ENCODE measurements at places on chromosomes 11 and 22.

DNA sequence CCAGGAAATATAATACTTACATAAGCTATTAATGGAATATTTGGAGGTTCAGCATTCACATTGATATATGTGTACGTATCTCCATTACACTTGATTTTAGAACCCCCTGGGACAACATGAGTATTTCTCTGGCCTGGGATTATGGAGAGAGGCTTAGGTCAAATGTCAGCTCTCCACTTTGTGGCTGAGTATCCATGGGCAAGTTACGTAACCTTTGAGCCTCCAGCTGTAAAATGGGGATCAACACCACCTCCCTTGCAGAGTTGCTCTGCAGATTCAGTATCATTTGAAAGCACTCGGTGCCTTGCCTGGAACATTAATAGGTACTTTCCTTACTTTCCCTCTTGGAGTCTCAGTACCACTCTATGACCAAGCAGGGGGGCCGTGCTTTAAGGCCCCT lies 33.2 kb downstream of the C22orf31 start:
- no peak for DNase-seq

GRCh38 chr11:23931443-23931842 lies 565.4 kb upstream of the LUZP2 start:
- DNase-seq: no peak

DNA sequence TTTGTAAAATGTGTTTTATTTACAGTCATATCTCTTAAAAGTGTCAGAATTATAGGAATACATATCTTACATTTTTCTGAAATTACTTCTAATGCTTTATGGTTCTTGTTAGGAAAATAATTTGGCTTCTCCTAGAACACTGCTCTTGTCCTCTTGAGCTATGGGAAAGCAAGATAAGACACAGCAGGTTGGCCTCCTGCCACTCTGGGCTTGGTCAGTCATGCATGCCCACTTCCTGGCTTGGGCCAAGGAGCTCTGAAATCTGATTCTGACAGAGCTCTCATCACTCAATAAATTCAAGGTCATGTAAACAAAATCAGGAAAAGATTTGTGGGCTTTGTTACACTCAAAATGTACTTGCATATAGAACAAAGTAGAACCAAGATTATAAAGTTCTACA lies 1036.0 kb downstream of the OPCML start:
- no peak for DNase-seq

- DNase-seq: no peak
These were observed 374.6 kb downstream of the INSC start for GRCh38 chr11:15489281-15489680.

GRCh38 chr11:102760344-102761035 lies 19.9 kb downstream of the MMP10 start:
- peak; percentile 96 for DNase-seq

- DNase-seq: no peak
These were observed 90.6 kb upstream of the FGF3 start for GRCh38 chr11:69909561-69910518.

DNA sequence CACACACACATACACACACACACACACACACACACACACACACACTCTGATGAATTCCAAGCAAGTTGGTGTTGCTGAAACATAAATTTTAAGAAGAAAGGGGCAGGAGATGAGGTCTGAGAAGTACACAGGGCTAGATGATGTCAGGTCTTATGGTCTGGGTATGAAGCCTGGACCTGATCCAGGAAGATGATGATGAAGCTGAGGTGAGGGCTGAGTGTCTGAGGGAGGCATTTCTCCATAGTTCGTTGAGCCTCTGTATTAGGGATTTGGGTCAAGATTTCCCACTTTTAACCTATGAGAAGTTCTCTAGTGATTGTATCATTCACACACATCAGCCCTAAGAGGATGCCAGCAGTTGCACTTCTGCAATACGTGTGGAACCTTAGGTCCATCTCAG lies 32.6 kb downstream of the KREMEN1 start:
- DNase-seq: no peak

GRCh38 chr22:40210818-40211217 lies 33.1 kb downstream of the TNRC6B start:
- no peak for DNase-seq

DNA sequence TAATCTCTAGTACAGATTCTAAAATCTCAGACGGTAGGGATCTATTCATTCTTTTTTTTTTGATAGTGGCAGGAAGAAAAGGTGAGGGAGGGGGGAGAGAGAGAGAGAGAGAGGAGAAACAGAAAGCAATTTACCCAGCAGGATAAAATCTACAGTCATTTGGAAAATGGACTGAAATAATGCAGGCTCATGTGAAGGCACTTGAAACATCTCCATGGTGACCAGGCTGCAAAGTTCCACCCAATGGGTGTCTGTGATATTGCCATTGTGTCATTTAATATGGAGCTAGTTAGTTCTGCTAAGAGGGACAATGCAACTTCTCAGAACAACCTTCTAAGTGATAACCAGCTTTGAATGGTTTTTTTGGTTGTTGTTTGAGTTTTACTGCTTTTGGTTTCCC lies 165.2 kb upstream of the RAG2 start:
- DNase-seq: no peak

DNA sequence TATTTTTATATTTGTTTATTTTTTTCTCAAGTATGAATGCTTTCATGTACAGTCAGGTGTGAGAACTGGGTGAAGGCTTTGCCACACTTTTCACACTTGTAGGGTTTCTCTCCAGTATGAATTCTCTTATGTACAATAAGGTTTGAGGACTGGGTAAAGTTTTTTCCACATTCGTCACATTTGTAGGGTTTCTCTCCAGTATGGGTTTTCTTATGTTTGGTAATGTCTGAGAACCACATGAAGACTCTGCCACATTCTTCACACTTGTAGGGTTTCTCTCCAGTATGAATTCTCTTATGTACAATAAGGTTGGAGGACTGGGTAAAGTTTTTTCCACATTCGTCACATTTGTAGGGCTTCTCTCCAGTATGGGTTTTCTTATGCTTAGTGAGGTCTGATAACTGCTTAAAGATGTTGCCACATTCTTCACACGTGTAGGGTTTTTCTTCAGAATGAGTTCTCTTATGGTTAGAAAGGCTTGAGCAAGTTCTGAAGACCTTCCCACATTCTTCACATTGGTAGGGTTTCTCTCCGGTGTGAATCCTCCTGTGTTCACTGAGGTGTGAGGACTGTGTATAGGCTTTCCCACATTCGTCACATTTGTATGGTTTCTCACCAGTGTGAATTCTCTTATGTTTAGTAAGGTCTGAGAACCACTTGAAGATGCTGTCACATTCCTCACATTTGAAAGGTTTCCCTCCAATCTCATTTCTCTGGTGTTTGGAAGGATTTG lies 19.7 kb downstream of the ZNF195 start:
- DNase-seq: no peak
